Muscle of leg (tissue), 16 donors: ENCODE measurements at places on chromosomes 2 and 18. TPM values are rescaled to one million over a fixed set of nuclear protein-coding genes. Genes with fewer than 3 reads are reported as not detected.

DNA sequence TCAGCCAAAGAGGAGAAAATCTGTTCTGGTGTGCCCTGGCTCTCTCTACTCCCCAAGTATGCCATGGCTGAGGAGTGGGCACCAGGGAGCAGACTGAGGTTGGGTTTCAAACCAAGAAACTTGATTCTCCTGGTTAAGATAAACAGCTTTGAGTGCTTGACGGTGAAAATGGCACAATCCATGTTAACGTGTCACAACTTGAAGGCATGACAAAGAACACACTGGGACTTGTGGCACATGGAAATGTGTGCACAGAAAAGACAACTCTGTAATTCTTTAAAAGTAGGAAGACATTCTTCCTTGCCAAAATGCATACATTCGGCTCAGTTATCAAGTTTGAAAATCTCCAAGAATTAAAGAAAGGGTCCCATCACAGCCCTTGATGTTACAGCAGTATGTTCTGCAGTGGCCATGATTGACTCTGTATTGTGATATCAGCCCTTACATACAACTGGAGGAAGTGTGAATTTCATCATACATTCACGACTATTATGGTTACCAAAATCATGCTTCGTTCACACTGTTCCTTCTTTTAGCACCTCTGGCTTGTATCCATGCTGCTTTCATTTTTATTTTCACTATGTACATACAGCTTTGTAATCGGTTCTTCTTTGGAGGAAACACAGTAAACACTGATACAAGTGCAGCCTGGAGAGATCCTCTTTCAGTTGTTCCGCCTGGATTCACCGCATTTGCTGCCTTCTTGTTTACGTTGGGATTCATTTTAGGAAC lies 15.6 kb upstream of the ACTG2 start:
- DNase-seq, result peak; percentile 51

GRCh38 chr2:156320486-156321098 lies 11.9 kb downstream of the NR4A2 start:
- DNase-seq, result no peak

The IGFBP5 gene
- polyA plus RNA-seq, result 400 TPM

DNA sequence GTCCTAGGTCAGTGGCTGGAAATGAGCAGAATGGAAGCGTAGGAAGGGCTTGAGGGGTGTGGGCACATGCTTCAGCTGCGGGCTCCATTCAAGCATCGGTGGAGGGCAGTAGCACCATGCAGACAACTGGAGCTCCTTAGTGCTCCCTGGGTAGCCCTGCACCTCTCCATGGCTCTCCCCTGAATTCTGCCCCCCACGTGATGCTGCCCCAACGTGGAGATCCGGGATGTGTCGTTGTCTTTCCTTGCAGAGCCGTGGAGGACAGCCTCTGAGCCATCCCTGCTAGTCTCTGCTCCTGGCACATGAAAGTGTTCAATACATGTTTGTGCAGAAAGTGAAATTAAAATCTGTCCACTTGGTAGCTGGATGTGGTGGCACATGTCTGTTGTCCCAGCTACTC lies 94.5 kb downstream of the SH3RF3 start:
- DNase-seq, result no peak

DNA sequence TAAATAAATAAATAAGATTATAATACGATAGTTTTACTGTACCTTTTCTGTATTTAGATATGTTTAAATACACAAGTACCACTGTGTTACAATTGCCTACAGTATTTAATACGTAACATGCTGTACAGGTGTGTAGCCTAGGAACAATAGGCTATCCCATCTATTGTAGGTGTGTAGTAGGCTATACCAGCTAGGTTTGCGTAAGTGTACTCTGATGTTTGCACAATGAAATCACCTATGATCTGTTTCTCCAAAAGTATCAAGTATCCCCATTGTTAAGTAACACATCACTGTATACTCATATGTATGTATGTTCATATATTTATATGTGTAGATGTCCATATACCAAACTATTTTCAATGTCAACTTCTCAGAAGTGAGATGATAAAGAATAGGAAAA lies 118.2 kb upstream of the RND3 start:
- no peak for DNase-seq

GRCh38 chr2:44579115-44579836 lies 217.5 kb downstream of the CAMKMT start:
- DNase-seq, result no peak

- no peak for DNase-seq
Observed at GRCh38 chr2:174198846-174199564, 49.3 kb downstream of the OLA1 start.

GRCh38 chr2:213627054-213627710 lies 342.9 kb downstream of the SPAG16 start:
- no peak for DNase-seq

- no peak for DNase-seq
Observed at GRCh38 chr2:187693923-187694322, 139.7 kb upstream of the TFPI start.

DNA sequence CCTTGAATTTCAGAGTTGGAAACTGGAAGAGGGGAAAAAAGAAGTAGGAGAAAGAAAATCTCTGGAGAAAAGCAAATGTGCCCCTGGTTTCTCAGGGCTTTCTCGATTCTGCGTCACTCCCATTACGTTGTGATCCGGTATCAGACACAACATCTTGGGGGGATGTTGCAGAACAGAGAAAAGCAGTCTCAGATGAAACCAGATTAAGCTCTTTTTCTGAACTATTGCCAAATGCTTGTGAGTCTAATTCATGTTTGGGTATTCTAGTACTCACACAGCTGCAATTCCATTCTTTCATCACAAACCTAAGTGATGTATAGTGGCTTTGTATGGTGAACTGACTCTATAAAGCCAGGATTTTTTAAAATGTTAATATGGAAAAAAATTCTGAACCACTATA lies 233.2 kb downstream of the TCF4 start:
- DNase-seq, result peak; percentile 55

- no peak for DNase-seq
Observed at GRCh38 chr2:31965094-31965493, 45.7 kb downstream of the MEMO1 start.

GRCh38 chr2:128549094-128549493 lies 230.4 kb upstream of the HS6ST1 start:
- DNase-seq, result no peak
